ENCODE measurements at places on chromosomes 5 and 9.

- no peak for DNase-seq
Observed at GRCh38 chr5:82636591-82636990, 358.4 kb upstream of the RPS23 start.

GRCh38 chr5:24547132-24547531, 97.6 kb downstream of the CDH10 start:
- DNase-seq = no peak

- DNase-seq = no peak
Observed at GRCh38 chr9:36812556-36812955, 221.5 kb downstream of the PAX5 start.

GRCh38 chr9:89536600-89536999, 38.7 kb upstream of the SEMA4D start:
- DNase-seq = no peak

GRCh38 chr5:173963182-173963838, 25.7 kb upstream of the C5orf47 start:
- no peak for DNase-seq

GRCh38 chr9:122099271-122099869, 6.3 kb upstream of the TTLL11 start:
- peak; percentile 62 for DNase-seq

DNA sequence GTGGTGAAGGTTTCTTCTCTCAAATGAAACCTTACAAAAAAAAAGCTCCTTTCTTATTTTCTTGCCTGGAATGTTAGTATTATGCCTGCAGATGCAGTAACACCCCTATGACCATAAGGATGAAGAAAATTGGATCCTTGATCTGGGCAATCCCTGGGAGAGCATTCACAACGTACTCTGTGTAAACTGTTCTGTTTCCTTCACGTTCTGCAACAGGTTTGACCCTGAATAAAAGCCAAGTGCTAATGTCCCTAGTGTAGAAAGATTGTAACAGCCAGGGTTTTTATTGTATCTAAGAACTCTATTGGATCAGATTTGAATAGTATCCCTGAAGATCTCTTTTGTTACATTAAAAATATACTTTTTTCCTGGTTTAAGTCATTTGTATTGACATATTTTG, 1639.6 kb upstream of the ACO1 start:
- DNase-seq = no peak

GRCh38 chr5:80266566-80266965, 10.7 kb upstream of the SERINC5 start:
- DNase-seq = no peak

- DNase-seq = no peak
Observed at GRCh38 chr9:122777935-122778627, 10.7 kb upstream of the OR5C1 start.

- no peak for DNase-seq
Observed at GRCh38 chr5:150162142-150162513, 4.5 kb upstream of the CDX1 start.

Measured in HuH-7.5 (cell line).